ENCODE measurements at places on chromosomes 12 and 14.

DNA sequence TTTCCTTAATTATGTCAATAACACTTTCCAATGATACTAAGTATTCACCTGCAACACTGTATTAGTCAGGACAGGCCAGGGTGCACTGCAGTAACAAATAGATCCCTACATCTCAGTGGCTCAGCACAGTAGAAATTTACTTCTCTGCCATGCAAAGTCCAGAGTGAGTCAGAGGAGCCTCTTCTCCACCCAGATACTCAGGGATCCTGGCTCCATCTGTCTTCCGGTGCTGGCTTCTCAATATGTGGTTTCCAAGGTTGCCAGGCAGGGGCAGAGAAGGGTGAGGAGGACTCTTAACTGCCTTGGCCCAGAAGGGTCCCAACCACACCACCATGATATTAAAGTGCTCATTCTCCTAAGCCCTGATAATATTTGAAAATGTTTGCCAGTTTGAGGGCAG is 47.8 kb downstream of the ADGRD1 start:
- DNase-seq, result no peak

GRCh38 chr14:103084021-103084919 is at the start of gene LBHD2:
Gene LBHD2 (plus strand): TSS chr14:103084210. CDS start chr14:103086013, 1,803 bp downstream.
- DNase-seq, result no peak

- DNase-seq, result peak; percentile 13
These were observed 672 bp upstream of the ESR2 start for GRCh38 chr14:64294672-64295413.

GRCh38 chr12:94545935-94546771 is 86.5 kb upstream of the CEP83 start:
- peak; percentile 36 for DNase-seq

GRCh38 chr12:13580206-13580605 is 383.7 kb downstream of the EMP1 start:
- DNase-seq, result no peak

DNA sequence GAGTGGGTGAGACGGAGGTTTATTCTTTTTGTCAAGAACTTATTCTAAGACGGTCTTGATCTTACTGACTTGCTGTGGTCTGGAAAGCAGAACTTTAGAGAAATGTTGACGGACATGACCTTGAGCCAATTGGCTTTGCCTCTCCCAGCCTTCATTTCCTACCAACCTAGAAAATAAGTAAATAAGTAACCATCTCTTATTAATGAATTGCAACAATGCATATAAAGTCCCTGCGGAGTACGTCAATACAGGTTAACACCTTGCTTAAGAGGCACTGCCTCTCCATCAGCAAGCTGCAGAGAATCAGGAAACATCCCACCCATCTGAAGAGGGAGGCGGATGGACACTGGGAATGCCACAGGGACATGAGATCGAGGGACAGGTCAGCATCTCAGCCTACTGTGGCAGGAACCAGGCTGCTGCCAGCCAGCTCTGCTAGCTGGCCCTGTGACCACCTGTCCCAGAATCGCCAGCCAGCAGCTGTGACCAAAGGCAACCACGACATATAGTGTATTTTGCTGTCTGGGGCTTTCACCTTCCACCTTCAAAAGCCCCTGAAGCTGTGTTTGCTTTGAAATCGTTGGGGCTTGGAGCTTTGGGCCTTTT is 208.3 kb downstream of the BCL11B start:
- DNase-seq, result no peak

DNA sequence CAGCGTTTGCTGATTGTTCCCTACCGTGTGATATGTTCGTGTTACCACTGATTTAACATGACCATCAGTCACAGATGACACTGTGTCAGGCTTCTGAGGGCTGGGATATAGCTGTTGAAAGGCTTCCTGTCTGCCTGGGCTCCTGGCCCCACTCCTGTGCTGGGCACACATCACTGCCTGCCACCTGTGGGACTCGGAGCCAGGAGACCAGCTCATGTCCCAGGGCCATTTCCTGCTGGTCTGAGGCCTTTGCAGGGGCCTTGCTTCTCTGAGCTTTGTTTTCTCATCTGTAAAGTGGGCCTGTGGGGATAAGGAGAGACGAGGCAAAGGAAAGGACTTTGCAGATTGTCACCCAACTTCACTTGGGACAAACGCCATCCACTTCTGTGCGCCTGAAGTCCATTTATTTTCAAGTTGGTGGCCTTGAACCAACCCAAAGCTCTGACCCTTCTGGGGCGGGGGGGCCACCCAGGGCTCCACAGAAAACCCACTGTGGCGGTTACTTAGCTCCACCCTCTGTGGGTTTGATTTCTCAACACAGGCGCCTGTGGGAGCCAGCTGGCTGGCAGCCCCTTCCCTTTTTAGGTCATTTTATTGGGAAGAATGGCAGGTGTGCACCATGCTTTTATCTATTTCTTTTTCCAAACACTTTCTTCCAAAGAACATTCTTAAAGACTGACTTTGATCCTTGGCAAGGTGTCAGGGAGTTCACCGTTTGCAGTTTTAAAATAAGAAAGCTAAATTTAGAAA is 54.1 kb downstream of the BEGAIN start:
- DNase-seq, result no peak

DNA sequence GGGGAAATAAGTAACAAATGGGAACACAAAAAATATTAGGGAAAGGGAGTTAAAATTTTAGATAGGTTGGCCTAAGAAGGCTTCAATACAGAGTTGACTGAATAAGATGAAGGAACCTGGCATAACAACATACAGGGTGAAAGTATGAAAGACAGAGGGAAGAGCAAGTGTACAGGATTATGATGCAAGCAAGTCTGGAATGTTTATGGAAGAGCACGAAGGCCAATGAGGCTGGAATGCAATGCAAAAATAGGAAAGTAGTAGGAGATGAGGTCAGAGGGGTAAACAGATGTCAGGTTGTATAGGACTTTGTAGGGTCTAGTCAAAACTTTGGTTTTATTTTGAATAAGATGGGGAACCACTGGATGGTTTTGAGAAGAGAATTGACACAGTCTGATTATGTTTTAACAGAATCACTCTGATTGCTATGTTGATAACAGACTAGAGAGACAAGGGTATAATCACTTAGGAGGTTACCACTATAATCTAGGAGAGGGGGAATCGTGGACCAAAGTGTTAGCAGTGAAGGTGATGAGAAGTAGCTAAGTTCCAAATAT is 96.8 kb downstream of the OSBPL8 start:
- DNase-seq, result no peak

DNA sequence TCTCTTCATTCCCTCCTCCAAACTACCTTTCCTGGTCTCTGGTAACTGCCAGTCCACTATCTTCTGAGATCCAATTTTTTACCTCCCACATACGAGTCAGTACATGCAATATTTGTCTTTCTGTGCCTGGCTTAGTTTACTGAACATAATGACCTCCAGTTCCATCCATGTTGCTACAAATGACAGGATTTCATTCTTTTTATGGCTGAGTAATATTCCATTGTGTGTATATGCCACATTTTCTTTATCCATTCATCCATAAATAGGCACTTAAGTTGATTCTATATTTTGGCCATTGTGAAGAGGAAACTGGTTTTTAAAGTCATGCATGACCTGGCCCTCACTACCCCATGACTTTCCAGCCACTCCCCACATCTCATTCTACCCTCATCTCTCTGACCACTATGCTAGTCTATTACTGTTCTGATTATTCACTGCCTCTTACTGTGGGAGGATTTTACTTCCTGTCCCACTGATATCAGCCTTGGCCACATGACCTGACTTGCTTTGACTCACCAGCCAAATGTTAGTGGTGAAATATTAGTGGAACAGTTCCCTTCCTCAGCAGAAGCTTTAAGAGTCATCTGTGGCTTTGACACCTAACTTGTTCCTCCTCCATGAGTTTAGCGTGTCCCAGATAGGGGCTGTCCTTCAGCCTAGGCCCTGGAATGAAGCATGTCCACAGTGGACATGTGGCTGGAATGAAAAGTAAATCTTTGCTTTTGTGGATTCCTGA is 52.2 kb downstream of the GOLGA5 start:
- no peak for DNase-seq

DNA sequence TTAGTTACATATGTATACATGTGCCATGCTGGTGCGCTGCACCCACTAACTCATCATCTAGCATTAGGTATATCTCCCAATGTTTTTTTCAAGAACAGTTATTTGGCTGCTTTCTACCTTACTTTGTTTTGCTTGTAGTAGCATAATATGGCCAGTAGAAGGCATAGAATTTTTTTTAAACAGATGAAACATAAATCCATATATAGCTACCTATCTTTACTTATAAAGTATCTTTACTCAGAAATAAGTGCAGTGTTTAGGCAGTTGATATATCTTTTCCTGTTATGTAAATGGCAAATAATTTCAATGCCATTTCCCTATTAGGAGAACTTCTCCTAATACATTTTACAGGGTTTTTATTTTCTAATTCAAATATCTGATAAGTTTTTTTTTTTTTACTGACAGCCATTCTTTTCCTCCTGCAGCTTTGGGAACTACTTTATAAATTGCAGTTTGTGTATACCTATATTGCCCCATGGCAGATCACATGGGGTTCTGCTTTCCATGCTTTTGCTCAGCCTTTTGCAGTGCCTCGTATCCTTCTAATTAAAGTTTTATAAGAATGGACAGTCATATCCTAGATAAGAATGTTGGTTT is 143.1 kb downstream of the PCNX1 start:
- no peak for DNase-seq

DNA sequence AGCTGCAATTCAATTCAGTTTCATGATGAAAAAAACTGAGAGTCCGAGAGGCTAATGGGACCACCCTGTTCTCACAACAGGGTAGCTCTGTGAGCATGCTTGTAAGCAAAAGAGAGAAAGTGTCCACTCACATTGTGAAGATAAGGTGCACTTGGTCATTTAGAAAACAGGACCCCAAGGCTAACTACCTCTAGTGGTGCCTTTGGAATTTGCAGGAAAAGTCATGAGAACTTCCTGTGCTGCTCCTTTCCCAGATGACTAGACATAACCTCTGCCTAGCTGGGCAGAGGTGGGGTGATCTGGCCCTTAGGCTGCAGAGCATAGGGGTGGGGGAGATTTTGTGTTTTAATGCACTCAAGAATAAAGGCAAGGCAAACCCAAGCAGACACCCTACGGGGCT is 118.9 kb downstream of the STAB2 start:
- DNase-seq, result no peak

- DNase-seq, result no peak
These were observed 13.4 kb downstream of the FUT8 start for GRCh38 chr14:65425885-65426284.

GRCh38 chr12:124347805-124348658 is 53.1 kb downstream of the RFLNA start:
- no peak for DNase-seq

DNA sequence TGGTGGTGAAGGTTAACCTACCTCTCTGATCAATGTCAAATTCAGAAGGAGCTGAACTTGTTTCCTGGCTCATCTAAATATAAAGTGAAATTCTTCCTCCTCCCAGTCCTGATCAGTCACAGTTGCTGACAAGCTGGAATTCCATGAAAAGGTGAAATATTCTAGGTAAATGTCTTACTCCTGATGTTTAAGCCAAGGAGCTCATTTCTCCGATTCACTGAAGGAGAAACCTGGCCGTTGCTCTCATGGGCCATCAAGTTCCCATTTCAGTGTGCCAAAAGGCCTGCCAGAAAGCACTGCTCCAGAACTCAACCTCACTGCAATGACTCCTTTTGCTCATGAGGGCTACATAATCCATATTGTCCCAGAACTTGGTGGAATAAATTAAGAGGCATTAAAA is 707.5 kb downstream of the GALC start:
- no peak for DNase-seq

GRCh38 chr12:8987685-8988084 is 1.7 kb upstream of the KLRG1 start:
- DNase-seq, result no peak

DNA sequence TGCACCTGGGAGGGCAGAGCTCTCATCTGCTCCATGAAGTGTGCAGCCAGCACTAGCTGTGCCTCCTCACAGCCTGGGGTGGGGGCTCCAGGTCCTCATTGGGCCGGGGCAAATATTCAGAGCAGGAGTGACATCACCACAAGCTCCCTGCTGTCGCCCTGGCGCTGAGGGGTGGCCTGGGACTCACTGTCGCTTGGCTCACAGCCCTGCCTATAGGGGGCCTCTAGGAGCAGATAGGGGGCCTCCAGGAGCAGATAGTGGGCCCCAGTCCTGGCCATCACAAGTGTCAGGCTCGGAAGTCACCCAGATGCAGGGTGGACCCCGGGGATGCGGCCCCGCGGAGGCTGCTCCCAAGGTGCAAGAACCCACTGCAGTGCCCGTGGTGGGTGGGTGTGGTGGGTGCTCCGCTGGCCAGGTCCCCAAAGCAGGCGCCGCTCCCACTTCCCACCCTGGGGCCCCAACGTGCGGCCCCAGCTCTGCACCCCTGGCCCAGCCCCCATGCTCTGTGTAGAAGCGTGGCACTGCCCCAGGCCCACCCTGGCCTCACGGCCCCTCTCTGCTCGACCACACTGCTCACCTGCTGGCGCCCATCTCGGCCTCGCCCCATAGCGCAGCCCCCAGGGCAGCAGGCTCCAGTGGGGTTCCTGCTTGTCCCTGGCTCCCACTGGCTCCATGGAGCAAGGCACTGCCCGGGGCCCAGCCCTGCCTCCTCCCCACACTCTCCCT is 18.0 kb downstream of the SYNJ2BP start:
- DNase-seq, result no peak

DNA sequence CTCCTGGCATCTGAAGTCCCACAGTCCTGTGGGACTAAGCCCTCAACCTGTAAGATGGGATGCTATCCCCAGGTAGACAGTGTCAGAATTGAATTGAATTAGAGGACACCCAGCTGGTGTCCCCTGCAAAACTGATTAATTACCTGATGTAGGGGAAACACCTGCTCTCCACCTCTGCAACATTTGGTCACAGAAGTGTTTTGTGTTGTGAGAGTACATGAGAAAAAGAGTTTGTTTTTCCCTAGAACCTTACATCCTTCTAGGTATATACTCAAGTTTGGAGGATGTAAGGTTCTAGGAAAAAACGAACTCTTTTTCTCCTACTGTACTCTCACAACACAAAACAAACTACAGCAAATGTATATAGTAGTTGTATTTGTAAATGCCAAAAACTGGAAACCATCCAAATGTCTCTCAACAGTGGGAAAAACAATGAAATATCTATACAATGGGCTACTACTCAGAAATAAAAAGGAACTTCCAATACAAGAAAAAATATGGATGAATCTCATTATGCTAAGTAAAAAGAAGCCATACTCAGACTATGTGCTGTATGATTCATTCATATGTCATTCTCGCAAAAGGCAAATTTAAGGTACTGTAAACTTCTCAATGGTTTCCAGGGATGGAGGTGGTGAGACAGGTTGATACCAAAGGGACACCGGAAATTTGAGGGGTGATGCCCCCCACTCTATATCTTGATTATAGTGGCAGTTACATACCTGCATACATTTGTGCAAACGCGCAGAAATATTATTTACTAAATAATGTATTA is 160.7 kb downstream of the MED13L start:
- no peak for DNase-seq

DNA sequence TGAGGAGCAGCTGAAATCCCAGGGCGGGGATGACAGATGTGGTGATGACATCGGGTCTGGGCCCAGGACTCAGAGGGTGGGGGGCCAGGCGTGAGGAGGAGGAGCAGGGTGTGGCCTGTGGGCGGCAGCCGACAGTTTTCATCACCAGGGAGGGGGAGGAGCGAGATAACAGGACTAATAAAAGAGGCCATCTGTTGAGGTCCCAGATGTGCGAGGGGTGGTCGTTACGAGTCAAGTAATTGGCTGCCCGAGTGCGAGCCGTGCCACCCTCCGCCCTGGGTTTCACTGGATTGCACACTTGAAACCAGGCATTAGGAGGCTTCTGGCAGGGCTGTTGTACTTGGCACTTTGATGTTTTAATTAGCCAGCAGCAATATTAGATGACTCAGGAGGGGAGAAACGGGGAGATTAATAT is 67.2 kb downstream of the NOS1 start:
- no peak for DNase-seq

GRCh38 chr12:72560003-72560769 is 288.0 kb downstream of the TRHDE start:
- DNase-seq, result no peak

Measured in hippocampal formation (tissue), 2 donors.